ENCODE measurements at places on chromosomes 16 and 17.
A peak's percentile ranks its signal among the peaks of the same experiment; 100 is the strongest.

GRCh38 chr17:2282297-2282873 is 21.2 kb downstream of the SMG6 start:
- DNase-seq: no peak

DNA sequence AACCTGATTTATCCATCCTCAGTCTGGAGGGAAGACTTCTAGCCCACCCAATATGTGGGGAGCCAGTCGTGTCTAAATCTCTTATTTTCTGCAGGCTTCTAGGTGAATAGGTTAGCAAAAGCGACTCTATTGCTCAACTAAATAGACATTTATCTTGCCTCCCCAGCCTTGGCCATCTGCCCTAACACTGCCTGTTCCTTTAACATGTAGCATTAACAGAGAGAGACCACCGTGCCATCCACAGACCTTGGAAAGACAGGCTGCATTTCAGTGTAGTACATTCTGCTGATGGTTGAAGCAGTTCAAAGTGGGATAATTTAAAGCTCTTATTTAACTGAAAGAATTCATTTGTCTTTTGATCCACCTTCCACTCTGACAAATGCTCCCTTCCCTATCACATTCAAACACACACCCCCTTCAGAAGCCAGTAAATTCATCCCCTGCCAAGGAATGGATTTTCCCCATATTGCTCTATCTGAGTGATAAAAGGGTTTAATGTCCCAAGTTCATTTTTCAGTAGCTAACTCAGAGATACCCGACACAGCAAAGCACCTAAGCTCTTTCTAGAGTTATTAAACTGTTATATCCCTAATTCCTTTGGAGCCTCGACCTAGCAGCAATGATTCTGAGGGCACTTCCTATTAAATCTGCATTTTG is 58.1 kb upstream of the COX10 start:
- DNase-seq: no peak

- no peak for DNase-seq
Observed at GRCh38 chr16:19555938-19556771, 652 bp downstream of the VPS35L start.

DNA sequence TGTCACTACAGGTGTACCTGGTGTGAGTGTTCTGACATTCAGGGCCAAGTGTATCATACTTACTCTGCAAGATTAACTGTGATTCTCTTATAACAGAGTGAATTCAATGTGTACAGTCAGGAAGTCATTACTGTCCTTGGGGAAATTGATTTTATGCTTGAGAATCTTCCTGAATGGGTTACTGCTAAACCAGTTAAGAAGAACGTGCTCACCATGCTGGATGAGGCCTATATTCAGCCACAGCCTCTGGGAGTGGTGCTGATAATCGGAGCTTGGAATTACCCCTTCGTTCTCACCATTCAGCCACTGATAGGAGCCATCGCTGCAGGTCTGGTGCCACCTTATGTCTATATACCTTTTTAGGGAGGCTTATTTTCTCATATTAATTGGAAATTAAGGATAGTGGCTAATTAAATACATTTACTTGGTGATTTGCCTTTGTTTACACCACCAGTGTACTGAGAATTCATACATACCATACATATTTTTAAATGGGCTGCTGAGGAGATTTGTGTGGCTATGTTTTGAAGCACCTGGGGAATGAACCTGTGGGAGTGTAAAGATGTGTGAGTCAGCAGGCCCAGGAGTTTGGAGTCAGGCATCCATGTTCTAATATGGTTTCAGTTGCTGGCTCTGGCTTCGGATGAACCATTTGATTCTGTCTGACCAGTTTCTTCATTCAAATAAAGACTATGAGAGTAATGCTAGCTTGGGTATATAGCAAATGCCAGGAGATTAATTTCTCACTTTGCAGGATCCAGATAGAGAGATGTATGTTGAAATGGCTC is 3.1 kb downstream of the ALDH3A2 start:
- DNase-seq: no peak

GRCh38 chr17:69581061-69581961 is 166.8 kb downstream of the MAP2K6 start:
- DNase-seq: no peak

- DNase-seq: no peak
Observed at GRCh38 chr16:30669903-30670824, 11.9 kb downstream of the FBRS start.

DNA sequence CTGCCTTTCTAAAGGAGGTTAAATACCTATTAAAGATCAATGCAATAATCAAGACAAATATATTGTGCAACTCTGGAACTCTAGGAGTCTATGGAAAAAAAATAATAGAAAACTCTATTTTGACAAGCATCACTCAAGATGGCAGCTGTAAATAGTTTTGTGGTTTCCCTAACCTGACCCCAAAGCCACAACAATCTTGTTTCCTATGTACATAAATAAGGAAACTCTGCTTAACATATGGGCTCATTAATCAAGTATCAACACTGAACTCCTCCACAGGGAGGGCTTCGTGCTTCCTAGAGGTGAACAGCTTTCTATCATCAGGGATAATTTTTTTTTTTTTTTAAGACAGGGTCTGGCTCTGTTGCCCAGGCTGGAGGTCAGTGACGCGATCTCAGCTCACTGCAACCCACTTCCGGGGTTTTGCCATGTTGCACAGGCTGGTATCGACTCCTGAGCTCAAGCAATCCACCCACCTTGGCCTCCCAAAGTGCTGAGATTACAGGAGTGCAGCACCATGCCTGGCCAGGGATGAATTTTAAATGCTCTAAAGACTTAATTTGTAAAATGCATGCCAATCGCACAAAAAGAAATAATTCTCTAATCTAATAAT is 42.5 kb downstream of the ARHGAP17 start:
- DNase-seq: no peak

DNA sequence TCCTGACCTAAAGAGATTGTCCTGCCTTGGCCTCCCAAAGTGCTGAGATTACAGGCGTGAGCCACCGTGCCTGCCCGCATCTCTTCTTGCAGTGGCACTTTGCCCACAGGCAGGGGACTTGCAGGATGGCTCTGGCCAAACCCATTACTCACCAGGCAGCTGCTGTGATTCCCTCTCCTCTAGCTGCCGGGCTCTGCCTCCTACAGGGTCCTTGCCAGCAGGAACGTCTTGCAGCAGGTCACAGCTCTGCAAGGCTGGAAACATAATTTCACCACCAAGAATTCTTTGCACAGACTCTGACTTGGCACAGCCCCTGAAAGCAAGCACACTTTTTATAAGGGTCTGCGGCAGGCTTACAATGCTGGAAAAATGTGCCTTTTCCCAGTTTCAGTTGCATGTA is 20.3 kb downstream of the COX4I1 start:
- DNase-seq: no peak

- no peak for DNase-seq
Observed at GRCh38 chr17:31561469-31562375, 170.2 kb downstream of the RAB11FIP4 start.

DNA sequence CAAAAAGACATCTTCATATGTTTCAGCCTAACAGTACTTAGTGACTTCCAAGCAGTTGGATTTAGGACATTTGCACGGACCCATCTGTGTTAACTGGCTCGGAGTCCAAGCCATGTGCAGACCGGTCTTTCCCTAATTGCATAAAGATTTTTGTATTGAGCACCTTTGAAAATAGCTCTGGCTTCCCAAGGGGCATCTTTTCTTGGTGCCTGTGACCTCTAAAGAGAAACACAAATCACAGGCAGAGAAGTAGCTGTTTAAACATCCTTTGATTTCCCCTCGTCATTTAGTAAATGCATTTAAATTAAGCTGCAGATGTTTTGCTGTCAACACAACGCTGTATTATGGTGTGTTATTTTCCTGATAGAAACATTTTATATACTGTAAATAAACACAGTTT is 288.2 kb upstream of the SALL1 start:
- no peak for DNase-seq

GRCh38 chr17:62921817-62922216 is 44.2 kb upstream of the TANC2 start:
- no peak for DNase-seq

- DNase-seq: no peak
Observed at GRCh38 chr16:11033629-11034420, 89.5 kb downstream of the CLEC16A start.

- DNase-seq: peak; percentile 99
Observed at GRCh38 chr17:39461113-39461925, at the start of gene CDK12. CDK12 (plus strand) TSS chr17:39461486; CDS start chr17:39462072, 586 bp downstream.

GRCh38 chr16:25978218-25978617 is 286.5 kb downstream of the HS3ST4 start:
- no peak for DNase-seq

DNA sequence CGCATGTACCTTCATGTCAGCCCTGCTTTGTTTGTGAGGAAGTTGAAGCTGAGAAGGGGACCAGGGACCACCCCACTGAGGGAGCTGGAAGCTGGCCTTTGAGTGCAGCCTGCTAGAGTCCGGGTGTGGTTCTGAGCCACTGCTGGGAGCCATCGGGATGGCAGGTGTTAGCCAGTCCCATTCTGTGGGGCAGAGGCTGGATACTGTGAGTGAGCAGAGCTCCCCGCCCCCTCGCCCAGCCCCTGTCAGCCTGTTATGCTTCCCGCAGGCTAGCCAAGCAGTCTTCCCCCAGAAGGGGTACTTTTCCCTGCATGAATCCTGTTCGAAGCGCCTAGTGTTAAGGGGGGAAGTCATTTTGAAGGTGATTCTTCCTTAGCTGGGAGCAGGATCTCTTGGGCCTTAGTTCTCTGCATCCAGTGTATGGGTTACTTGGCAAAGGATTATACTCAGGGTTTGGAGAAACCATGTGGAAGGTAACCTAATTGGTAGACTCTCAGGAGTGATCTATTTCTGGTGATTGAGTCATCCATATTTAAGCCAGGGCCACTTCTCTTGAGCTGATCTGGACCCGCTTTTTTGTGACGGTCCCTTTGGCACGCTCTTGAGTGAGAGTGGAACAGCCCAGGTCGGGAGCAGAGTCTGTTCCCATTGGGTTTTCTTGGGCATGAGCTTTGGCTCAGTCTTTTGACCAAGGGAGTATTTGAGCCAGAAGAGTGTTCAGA is 23.8 kb downstream of the AKAP1 start:
- DNase-seq: no peak

- DNase-seq: no peak
Observed at GRCh38 chr16:3876695-3877094, 3.8 kb downstream of the CREBBP start.

DNA sequence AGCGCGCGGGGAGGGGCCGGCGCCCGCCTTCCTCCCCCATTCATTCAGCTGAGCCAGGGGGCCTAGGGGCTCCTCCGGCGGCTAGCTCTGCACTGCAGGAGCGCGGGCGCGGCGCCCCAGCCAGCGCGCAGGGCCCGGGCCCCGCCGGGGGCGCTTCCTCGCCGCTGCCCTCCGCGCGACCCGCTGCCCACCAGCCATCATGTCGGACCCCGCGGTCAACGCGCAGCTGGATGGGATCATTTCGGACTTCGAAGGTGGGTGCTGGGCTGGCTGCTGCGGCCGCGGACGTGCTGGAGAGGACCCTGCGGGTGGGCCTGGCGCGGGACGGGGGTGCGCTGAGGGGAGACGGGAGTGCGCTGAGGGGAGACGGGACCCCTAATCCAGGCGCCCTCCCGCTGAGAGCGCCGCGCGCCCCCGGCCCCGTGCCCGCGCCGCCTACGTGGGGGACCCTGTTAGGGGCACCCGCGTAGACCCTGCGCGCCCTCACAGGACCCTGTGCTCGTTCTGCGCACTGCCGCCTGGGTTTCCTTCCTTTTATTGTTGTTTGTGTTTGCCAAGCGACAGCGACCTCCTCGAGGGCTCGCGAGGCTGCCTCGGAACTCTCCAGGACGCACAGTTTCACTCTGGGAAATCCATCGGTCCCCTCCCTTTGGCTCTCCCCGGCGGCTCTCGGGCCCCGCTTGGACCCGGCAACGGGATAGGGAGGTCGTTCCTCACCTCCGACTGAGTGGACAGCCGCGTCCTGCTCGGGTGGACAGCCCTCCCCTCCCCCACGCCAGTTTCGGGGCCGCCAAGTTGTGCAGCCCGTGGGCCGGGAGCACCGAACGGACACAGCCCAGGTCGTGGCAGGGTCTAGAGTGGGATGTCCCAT is 232.8 kb downstream of the SEC14L1 start:
- no peak for DNase-seq

DNA sequence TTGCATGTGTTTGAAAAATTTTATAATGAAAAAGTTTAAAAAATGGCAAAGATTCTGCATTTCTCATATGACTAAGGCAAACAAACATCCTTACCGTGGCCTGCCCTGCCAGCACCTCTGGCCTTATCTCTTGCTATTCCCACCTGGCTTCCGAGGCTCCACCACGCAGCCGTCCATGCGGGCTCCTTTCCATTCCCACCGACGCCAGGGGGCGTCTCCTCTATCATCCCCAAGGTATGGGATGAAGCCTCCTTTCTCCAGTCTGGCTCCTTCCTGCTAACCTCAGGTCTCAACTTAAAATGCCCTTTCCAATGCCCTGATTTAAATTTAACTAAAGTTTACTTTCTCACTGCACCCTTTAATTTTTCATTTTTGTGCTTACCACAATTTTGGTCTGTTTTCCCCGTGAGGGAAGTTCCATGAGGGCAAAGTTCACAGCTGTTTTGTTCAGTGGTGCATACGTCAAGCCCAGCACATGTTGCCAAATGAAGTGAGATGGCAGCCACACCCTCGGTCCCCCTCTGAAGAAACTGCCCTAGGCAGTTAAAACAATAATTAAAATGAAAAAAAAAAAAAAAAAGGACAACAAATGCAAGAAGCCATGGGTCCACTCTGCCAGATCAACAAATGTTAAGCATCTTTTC is 13.3 kb upstream of the SDK2 start:
- peak; percentile 37 for DNase-seq

DNA sequence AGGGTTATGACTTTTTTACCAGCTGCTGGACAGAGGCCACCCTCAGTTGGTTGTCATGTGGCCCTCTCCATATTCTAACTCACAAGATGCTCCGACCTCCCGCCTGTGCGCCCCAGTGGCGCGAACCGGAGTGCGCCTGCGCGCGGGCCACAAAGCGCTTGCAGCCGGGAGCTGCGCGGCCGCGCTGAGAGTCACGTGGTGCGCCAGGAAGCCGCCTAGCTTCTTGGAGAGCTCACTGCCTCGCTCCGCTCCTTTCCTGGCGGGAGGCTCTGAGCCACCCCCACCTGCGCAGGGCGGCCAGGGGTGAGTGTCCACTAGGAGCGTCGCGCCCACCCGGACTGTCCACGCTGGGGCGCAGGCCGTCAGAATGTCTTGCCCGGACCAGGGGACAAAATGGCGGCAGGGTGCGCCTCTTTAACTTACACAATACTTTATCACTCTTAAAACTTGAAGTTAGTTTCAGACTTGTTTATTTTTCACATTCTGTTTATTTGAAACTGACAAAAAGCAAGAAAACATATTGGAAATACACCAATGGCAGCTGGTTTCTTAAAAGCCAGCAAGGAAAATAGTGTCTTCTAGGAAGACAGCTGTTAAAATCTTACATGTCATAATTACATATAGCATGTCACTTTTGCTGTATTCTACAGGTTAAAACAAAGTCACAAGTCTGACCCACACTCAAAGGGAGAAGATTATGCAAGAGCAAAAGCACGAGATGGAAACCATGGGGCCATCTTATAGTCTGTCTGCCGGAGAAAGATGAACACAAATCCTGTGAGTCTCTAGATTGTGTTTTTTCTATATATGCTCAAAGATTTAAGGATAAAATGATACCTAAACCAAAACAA is 357.9 kb downstream of the CNTNAP4 start:
- no peak for DNase-seq
